ENCODE measurements at places on chromosomes 7 and 10.

DNA sequence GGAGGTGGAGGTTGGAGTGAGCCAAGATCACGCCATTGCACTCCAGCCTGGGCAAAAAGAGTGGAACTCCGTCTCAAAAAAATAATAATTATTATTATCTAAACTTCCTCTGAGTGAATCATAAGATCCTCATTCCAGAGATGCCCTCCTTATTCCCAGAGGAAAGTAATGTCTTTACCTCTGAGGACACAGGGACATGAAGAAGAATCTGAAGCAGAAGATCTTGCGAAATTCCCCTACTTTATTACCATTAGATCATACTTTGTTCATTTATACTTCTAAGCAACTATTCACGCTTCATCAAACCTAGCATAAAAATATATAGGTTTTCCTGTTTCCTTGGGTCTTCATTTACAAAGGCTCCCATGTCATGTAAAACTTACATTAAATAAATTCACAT lies 143.1 kb downstream of the ETV1 start:
- DNase-seq: no peak

GRCh38 chr10:128894641-128895040 lies 572.4 kb upstream of the MGMT start:
- peak; percentile 23 for DNase-seq

DNA sequence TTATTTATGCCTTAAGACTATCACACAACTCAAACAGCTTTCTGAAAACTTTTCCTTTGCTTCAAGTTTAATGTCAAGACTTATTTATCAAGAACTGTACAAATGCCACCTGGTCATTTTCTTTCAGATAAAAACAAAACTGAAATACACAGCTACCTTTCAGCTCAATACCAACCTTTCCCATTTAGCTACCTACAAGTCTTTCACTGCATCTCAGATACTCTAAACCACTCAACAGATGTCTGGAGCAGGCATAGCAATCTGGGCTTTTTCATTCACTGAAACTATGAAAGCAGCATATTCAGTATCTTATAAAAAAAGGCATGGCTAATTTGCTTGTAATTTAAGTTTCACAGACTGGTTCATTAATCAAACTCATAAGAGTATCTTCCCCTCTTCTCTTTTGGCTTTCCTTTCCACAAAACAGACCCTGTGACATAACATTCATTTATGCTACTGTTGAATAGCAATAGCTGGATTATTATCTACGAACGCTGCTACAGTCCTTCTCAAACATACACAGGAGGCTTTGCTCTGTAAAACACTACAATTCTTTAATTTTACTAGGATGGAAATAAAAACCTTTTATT lies 8.2 kb downstream of the TRA2A start:
- DNase-seq: no peak

GRCh38 chr10:118505363-118505762 lies 90.1 kb downstream of the PRLHR start:
- no peak for DNase-seq

- no peak for DNase-seq
Observed at GRCh38 chr7:153943861-153944260, 108.3 kb upstream of the DPP6 start.

- no peak for DNase-seq
Observed at GRCh38 chr7:19114551-19114855, 2.9 kb downstream of the TWIST1 start.

DNA sequence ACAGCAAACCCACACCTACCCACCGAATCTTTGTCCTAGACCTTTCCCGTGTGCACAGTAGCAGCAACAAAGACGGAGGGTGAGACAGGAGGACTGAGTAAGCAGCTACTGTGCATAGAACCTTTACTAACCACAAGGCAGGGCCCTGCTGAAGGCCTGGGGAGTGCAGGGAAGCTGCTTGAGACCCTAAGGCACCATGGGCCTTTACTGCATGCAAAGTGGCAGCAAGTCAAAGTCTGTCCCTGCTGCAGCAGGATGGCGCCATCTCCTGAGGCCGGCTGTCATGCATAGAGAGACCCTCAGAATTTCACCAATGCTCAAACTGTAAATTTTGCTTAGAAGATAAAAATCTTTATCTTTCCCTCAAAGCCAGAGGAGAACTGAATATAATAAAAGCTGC lies 610.5 kb downstream of the ACTR3B start:
- no peak for DNase-seq

DNA sequence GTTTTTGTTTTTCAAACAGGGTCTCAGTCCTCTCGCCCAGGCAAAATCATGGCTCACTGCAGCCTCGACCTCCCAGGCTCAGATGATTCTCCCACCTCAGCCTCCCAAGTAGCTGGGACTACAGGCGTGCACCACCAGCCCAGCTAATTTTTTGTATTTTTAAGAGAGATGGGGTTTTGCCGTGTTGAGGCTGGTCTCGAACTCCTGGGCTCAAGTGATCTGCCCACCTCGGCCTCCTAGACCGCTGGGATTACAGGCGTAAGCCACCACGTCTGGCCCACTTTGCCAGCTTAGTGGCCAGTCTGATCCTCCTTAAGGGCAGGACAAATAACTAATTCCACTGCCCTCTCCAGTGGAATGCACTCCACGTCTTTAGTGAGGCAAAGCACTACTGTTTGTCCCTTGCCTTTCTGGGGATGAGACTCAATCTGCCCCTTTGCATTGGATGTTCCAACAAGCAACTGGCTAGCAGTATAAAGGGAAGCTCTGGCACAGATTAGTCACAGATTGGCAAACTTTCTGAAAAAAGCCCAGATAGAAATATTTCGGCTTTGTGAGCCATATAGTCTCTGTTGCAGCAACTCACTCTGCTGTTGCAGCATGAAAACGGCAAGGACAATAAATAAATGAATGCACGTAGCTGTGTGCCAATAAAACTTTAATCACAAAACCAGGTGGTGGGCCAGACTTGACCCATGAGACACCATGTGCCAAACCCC lies 143.8 kb upstream of the RHEB start:
- DNase-seq: no peak

GRCh38 chr7:16098058-16098457 lies 323.3 kb downstream of the CRPPA start:
- DNase-seq: no peak

DNA sequence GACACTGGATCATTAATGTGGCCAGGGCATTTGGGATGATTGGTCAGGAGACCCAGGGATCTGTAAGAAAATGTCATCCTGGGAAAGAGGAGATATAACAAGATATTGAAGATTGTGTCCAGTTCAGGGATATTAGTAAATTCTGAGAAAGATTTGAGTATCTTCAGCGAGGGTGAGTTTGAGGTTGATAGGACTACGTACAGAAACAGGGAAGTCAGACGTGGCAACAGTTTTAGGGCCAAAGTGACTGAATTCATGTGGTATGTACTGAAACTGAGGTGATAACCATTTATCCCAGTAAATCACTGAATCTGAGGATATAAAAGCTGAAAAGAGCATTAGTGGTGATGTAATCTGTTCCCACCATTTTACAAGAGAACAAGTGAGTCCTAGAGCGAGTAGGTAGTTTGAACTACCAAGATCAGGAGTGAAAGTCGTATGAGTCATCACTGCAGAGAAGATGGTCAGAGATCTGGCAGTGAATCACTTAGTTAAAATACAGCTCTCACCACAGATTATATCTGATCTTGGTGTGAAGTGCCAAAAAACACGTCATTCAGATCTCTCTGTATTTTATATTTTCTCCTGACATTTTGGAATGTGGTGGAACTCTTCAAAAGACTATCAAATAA lies 220.5 kb downstream of the CDK14 start:
- no peak for DNase-seq

DNA sequence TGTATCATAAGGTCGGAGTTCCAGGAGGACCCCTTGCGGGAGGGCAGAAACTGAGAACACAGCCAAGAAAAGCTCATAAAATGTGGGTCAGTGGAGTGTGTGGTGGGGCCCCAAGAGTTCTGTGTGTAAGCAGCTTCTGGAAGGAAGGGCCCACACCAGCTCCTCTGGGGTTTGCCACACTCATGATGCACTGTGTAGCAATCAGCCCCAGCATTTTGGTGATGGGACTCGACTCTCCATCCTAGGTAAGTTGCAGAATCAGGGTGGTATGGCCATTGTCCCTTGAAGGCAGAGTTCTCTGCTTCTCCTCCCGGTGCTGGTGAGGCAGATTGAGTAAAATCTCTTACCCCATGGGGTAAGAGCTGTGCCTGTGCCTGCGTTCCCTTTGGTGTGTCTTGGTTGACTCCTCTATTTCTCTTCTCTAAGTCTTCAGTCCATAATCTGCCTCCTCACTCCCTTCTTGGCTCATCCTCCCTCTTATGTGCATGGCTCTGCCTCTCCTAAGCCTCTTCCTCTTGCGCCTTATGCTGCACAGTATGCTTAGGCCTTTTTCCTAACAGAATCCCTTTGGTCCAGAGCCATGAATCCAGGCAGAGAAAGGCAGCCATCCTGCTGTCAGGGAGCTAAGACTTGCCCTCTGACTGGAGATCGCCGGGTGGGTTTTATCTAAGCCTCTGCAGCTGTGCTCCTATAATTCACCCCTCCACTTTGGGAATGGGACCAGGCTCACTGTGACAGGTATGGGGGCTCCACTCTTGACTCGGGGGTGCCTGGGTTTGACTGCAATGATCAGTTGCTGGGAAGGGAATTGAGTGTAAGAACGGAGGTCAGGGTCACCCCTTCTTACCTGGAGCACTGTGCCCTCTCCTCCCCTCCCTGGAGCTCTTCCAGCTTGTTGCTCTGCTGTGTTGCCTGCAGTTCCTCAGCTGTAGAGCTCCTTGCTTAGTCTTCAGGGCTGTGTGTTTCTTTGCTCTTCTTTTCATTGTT lies 17.8 kb downstream of the PRSS2 start:
- no peak for DNase-seq

- DNase-seq: no peak
Observed at GRCh38 chr10:78155722-78156121, 122.1 kb downstream of the RPS24 start.

GRCh38 chr10:28806488-28806941 lies 129.2 kb downstream of the BAMBI start:
- no peak for DNase-seq

DNA sequence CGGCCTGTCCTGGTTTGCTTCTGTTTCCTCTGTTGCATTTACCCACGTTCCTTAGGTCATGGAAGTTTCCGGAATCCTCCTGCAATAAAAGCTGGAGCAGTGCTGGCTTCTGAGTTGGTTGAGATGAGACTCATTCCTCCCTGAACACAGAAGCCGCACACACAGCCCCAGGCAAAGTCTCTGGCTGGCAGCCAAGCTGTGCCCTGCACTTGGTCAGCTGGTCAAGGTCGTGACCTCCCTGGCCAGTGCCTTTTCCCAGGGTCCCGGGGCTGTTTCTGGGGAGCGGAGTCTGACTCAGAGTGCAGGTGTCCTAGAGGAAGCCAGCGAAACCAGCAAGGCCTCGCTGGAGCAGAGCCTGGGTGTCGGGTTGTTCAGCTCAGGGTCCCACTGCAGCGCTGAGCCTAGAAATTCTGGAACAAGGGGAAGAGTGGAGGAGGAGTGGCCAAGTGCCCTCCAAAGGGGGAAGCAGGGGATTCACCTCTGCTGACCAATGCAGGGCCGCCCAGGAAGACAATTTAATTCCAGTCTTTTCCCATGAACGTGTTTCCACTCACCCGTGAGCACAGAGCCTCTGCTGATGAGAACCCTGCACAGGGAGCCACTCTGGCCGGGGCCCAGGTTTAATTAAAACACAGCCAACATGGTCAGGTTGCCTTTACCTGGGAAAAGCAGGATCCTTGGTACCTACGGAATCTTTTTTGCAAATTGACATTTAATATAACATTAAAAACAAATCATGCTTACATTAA lies 245.5 kb upstream of the PPP2R2D start:
- no peak for DNase-seq

- no peak for DNase-seq
Observed at GRCh38 chr7:16811551-16811950, 6.8 kb upstream of the AGR2 start.

DNA sequence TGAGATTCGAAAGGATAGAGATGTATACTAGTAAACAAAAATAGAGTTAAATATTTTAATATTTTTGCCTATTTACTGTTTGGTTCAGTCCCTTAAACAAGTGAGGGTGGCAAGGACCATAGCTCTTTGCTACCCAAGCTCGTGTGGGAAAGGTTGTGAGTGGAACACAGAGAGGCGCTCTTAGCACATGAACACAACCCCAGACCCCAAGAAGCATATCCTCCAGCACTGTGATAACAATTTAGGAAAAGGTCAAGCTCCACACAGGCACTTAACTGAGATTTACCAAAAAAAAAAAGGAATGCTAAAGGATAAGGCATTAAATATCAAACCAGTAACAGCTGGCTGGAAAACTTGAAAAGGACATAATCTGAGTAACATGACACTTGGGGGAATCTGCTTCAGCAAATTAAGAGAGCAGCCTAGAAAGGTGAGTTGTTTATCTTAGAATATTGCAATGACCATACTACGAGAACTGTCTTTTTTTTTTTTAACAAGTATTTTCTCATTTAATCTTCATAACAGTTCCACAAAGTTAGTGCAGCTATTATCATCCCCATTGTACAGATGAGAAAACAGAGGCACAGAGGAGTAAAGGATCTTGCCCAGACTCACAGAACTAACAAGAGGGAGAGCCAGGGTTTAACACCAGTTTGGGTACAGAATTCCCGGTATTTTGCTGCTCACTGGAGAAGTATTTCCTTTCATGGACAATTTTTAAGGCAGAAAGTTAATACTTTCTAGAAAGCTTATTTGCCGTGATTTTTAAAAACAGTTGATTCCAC lies 303.5 kb upstream of the AOAH start:
- DNase-seq: no peak

DNA sequence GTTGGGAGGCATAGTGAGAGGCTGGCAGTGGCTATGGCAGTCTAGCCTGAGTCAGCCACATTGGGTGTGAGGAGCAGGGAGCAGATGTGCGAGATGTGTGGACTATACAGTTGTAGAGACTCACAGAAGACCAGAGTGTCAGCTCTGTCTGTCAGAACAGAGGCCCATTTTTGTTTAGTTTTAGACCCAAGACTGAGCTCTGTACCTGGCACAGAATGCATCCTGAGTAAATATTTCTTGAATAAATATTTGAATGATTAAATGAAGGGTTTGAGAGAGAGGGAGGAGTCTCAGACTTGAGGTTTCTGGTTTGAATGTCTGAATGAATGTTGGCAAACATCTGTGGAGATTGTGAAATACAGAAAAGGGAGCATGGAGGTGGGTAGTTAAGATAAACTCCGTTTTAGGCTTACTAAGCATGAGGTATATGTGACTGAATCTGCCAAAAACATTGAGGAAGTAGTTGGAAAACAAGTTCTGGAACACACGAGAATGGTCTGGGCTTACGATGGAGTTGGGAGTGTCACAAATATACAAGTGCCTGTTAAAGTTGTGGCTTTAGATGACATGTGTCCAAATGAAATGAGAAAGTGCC lies 3.6 kb downstream of the SEC23IP start:
- DNase-seq: no peak

- no peak for DNase-seq
Observed at GRCh38 chr7:112152186-112152585, 54.0 kb downstream of the DOCK4 start.

GRCh38 chr7:16347066-16347826 lies 74.1 kb downstream of the CRPPA start:
- DNase-seq: no peak

DNA sequence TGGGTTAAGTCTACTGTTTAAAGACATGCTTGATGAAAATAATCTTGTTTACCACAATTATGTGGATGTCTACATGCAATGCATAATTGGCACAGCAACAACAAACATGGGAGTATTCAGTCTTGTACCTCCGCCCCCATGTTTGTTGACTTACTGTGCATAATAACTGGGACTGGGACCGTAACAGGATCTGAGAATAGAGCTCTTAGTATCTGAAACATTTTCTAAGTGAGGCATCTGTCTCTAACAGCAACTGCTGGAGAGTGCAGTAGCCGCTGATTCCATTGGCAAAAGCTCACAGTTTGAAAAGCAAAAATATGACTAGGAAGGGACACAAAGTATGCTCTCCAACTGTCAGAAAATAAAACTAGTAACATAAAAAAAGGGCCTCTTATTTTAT lies 61.6 kb downstream of the ENO4 start:
- DNase-seq: no peak

GRCh38 chr10:73871295-73872189 lies 2.8 kb downstream of the CAMK2G start:
- no peak for DNase-seq
